HS-27A (cell line): ENCODE measurements at places on chromosomes 12 and 14.

DNA sequence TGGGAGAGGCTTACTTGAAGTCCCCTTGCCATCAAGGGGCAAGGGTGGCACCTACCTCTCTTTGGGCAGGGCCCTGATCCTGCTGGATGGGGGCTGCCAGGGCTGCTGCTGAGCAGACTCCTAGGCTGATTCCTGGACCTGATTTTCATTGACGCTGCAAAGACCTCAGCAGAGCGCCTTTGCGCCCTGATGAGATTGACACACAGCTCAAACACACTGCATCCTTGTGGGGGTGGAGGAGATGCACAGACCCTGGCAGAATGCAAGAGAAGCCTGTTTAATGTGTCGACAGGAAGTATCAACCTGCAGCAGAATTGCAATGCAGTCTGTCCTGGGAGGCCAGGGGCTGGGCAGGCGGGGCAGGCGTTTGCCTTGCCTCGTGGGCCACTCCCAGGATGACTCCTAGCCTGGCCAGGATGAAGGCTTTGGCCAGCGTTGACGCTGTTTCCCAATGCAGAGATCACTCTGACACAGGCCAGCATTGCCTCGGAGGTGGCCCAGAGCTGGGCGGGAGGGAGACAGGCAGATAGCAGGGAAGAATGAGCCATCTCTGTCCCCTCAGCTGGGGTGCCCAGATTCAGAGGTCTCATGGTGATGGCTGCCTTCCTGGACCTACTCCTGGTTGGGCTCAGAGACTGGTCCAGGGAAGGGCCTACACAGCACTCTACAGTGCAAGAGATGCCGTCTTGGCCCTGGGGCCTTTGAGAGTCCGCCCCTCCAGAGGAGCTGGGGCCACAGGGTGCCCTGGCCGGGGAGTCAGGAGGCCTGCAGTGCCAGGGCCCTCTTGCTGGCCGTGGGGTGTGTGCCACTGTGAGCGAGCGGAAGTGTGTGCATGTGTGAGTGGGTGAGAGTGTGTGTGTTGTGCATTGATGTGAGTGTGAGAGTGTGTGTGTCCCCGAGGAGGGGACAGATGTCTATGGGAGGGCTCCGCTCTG lies 108.3 kb downstream of the KIF26A start:
- DNase-seq, result no peak

GRCh38 chr12:77685112-77685511 lies 145.6 kb upstream of the NAV3 start:
- peak; percentile 48 for DNase-seq

DNA sequence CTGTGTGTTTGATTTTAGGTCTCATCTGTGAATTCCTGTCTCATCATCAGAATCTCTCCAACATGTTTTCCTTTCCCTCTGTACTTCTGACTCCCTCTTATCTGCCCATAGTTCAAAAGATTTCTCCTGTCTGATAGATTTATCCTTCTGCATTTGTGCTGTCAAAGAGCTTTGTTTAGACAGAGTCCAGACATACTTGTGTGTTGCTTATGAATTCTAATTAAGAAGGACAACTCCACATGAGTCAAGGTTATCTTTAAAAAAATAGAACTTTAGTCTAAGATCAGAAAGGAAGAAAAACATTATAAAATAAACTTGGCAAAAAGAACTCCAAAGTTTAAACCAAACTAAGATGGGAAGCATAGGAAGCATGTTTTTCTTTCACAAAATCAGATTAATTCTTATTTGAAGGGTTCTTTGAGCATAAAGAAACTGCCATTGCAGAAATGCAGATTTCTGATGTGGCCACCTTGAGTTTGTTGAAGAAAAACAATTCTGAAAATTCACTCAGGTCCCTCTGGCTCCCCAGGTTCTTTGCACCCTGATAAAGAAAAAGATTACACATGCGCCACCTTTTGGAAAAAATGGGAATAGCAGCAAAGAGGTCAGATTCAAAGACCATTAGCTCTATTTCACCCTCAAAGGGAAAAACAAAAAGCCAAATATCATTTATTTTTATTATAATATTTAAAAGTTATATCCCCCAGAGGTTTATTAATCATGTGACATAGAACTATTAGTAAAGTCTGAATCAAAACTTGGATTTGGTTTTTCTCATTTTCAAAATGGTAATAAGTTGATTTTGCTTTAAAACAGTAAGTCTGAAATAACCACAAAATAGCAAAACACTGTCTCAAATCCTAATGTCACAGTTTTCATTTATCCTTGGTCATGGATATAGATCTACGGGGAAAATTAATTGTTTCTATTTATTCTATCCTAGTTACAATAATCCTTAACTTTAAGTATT lies 143.7 kb upstream of the DCN start:
- DNase-seq, result peak; percentile 55

- DNase-seq, result no peak
Measured at GRCh38 chr14:77324816-77325745, 4.2 kb downstream of the GSTZ1 start.

GRCh38 chr12:47234576-47235141 lies 154.9 kb upstream of the AMIGO2 start:
- no peak for DNase-seq

DNA sequence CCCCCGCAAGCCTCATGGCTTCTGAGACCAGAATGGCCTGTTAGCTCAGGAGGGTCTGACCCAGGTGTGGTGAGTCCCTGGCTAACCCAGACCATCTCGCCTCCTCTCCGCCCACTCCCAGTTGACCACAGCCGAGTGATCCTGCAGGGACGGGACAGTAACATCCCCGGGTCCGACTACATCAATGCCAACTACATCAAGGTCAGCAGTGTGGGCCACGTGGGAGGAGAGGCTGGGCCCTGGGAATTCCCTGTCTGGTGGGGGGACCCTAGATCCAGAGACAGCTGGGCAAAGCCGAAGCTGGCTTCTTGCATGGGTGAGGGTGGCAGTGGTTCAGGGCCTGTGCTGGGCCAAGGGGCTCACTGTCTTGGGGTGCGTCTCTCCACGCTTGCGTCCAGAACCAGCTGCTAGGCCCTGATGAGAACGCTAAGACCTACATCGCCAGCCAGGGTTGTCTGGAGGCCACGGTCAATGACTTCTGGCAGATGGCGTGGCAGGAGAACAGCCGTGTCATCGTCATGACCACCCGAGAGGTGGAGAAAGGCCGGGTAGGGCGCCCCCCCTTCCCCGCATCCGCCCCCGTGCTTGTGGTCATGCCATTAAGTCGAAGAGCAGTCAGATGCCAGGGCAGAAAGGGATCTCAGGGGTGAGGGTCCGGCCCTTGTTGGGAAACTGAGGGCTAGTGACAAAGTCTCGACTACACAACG lies 5.0 kb downstream of the PTPN6 start:
- DNase-seq, result no peak

- DNase-seq, result no peak
Measured at GRCh38 chr12:106541201-106541600, 41.6 kb upstream of the RFX4 start.

DNA sequence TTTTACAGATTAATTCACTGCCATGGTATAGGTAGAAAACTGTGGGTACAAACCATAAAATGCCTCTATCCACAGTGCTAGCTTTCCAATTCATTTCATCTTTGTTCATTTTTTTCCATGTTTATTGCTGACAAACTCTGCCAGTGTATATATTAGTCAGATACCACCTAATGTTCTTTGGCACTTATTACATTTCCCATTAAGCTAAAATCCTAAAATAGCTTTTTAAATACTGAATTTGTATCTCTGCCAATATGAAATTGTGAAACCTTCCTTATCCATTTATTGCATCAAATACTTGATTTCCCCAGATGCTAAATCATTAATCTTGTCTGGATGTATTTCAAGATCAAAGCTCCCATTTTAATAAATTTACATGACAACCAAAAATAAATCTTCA lies 150.1 kb upstream of the FSCB start:
- DNase-seq, result no peak

DNA sequence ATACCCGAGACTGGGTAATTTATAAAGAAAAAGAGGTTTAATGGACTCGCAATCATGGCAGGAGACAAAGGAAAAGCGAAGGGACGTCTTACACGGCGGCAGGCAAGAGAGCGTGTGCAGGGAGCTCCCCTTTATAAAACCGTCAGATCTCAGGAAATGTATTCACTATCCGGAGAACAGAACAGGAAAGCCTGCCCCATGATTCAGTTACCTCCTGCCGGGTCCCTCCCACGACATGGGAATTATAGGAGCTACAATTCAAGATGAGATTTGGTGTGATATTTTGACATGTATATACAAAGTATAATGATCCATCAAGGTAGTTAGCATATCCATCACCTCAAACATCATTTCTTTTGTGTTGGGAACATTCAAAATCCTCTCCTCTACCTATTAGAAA lies 2.3 kb upstream of the CDCA4 start:
- no peak for DNase-seq

GRCh38 chr12:89834676-89835075 lies 126.0 kb upstream of the ATP2B1 start:
- DNase-seq, result no peak
